Sigmoid colon (tissue), 7 donors: ENCODE measurements at places on chromosomes 16 and 17.
A peak's percentile ranks its signal among the peaks of the same experiment; 100 is the strongest.

GRCh38 chr17:19945009-19945626 lies 32.5 kb downstream of the AKAP10 start:
- no peak overlapping the region for H3K4me3 ChIP-seq
- no peak for DNase-seq
- no peaks in the 10 kb centered on the region for H3K36me3 ChIP-seq
- peaks cover 32% of the 10 kb centered on the region for H3K4me1 ChIP-seq
- H3K27ac ChIP-seq, result no peak overlapping the region
- no peaks in the 10 kb centered on the region for H3K27me3 ChIP-seq

DNA sequence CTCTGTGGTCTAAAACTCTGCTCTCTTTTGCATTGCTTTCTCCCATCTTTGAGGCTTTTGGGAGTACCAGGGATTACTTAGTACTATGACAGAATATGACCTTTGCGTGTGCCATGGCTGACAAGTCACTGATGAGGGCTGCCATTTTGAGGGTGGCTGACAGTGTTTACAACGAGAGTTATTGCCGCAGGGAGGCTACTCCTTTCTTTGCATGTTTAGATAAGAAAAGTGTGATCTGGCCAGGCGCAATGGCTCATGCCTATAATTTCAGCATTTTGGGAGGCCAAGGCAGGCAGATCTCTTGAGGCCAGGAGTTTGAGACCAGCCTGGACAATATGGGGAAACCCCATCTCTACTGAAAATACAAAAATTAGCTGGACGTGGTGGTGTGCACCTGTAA lies 77.5 kb downstream of the GSG1L start:
- no peaks in the 10 kb centered on the region for H3K36me3 ChIP-seq
- no peak overlapping the region for H3K4me3 ChIP-seq
- H3K4me1 ChIP-seq, result no peaks in the 10 kb centered on the region
- no peak overlapping the region for H3K27ac ChIP-seq

- no peaks in the 10 kb centered on the region for H3K27me3 ChIP-seq
- H3K4me1 ChIP-seq, result no peaks in the 10 kb centered on the region
- no peaks in the 10 kb centered on the region for H3K36me3 ChIP-seq
- no peak overlapping the region for H3K4me3 ChIP-seq
- H3K27ac ChIP-seq, result no peak overlapping the region
These were observed 11.5 kb downstream of the EPOP start for GRCh38 chr17:38663125-38663751.

DNA sequence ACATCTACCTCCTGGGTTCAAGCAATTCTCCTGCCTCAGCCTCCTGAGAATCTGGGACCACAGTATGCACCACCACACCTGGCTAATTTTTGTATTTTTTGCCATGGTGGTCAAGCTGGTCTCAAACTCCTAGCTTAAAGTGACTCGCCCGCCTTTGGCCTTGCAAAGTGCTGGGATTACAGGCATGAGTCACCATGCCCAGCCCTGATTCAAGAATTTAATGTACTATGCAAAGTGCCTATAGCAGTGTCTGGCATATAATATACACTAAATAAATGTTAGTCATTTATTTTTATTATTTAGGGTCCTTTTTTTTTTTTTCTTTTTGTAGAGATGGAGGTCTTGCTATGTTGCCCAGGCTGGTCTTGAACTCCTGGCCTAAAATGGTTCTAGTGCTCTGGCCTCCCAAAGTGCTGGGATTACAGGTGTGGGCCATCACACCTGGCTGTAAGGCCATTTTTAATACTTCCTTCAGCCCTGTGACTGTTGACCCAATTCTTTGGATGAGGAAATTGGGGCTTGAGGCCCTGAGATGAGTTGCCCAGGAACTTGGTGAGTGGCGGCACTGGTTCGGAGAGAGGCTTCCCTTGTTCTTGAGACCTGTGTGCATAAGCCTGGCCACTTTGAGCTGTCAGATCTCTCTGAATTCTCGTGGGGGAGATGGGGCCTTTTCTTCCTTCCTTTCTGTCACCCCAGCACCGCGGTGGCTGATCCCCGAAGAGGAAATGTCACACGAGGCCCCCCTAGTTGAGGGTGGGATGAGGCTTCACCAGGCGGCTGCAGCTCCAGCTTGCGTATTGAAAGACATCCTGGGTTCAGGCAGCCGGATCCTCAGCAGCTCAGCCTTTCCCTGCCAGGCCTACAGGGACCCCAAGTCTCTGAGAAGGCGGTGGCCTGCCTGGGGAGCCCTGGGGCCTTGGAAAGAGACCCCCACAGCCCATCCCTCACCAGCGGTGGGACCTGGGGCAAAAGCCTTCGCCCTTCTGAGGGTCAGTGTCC lies 38.7 kb downstream of the LAT start:
- no peaks in the 10 kb centered on the region for H3K4me1 ChIP-seq
- peak; percentile 34 for DNase-seq
- no peaks in the 10 kb centered on the region for H3K36me3 ChIP-seq
- no peak overlapping the region for H3K27ac ChIP-seq

DNA sequence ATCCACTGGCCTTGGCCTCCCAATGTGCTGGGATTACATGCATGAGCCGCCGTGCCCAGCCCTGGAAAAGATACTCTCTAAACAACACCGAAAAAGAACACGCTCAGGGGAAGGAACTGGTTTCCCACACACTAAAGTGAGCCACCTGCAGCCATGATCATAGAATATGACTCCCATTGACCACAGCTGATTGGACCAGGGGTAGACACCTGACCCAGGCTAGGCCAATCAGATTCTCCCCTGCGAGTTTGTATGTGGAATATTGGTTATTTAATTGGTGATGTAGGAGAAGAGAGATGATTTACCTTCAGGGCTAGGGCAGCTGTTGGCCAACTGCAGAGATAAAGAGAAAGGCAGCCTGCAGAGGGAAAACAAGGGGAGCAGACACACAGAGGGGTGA lies 9.0 kb upstream of the GGA2 start:
- H3K27ac ChIP-seq, result no peak overlapping the region
- H3K27me3 ChIP-seq, result no peaks in the 10 kb centered on the region
- H3K4me1 ChIP-seq, result no peaks in the 10 kb centered on the region
- no peak for DNase-seq
- H3K4me3 ChIP-seq, result no peak overlapping the region
- H3K36me3 ChIP-seq, result peaks cover 42% of the 10 kb centered on the region

- no peak overlapping the region for H3K4me3 ChIP-seq
- H3K4me1 ChIP-seq, result no peaks in the 10 kb centered on the region
- no peak for DNase-seq
- no peaks in the 10 kb centered on the region for H3K36me3 ChIP-seq
- H3K27ac ChIP-seq, result no peak overlapping the region
These were observed 11.0 kb downstream of the DBF4B start for GRCh38 chr17:44719444-44719843.

- no peaks in the 10 kb centered on the region for H3K36me3 ChIP-seq
- DNase-seq, result no peak
- no peaks in the 10 kb centered on the region for H3K4me1 ChIP-seq
- H3K27me3 ChIP-seq, result peaks cover 8% of the 10 kb centered on the region
- H3K4me3 ChIP-seq, result no peak overlapping the region
These were observed 14.9 kb upstream of the WNT9B start for GRCh38 chr17:46836500-46836899.

DNA sequence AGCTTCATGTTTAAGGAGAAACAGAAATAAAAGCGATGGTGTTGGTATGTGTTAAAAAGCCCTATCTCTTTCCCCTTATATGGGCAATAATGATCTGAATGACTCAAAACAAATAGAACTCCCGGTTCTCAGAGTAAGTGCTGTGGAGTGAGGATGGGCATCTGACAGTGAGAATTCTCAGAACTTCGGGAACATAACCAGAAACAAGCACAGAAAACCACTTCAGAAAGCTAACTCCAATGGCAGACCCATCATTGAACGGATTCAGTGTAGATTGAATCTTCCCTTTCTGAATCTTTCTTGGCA lies 67.2 kb downstream of the CDH8 start:
- no peak for DNase-seq
- H3K4me1 ChIP-seq, result no peaks in the 10 kb centered on the region
- no peaks in the 10 kb centered on the region for H3K27me3 ChIP-seq
- H3K27ac ChIP-seq, result no peak overlapping the region

DNA sequence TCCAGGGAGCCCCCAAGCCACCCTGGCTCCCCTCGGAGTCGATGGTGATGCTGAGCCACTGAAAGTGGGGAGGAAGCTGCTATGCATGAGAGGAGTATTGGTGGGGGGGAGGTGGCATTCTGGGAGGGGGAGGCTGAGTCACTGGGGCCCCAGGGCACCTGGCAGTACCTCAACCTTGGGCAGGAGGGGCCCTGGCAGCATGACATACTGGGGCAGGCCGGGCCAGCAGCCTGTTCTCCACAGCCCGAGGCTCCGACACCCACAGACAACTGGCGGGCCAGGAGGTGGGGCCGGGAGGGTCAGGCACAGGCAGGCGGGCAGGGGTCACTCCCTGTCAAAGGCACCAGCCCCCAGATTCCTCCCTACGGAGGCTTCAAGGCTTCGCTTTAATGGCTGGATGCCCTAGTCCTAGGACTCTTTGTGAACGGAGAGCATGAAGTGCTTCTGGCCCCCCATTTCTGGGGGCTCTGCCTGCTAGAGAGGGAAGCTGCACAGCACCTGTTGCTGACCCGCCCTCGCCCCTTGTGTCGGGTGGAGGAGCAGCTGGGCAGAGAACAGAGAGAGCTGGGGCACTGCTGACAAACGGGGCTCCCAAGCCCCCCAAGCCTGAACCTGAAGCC lies 928 bp downstream of the CASKIN2 start:
- H3K4me3 ChIP-seq, result peak overlapping the region; percentile 73
- H3K27ac ChIP-seq, result peak overlapping the region; percentile 90
- H3K27me3 ChIP-seq, result no peaks in the 10 kb centered on the region
- DNase-seq, result no peak

DNA sequence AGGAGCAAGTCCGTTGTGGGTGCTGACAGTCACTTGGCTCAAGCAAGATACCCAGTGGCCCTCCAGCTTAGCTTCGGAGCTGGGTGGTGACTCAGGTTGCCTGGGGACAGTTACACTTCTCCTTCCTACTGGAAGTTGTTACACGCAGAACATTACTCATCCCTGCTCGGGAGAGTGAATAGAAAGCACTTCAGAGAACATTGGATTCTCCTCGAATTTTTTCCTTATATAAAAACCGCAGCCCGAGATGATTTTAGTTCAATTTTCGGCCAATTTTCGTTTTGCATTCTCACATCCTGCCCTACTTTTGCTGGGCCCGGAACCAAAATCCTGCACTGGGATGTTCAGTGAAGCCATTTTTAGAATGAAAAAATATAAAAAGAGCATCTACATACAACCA lies 99.7 kb downstream of the ELAC2 start:
- H3K27ac ChIP-seq, result no peak overlapping the region
- H3K4me1 ChIP-seq, result no peaks in the 10 kb centered on the region
- peaks cover 8% of the 10 kb centered on the region for H3K36me3 ChIP-seq

DNA sequence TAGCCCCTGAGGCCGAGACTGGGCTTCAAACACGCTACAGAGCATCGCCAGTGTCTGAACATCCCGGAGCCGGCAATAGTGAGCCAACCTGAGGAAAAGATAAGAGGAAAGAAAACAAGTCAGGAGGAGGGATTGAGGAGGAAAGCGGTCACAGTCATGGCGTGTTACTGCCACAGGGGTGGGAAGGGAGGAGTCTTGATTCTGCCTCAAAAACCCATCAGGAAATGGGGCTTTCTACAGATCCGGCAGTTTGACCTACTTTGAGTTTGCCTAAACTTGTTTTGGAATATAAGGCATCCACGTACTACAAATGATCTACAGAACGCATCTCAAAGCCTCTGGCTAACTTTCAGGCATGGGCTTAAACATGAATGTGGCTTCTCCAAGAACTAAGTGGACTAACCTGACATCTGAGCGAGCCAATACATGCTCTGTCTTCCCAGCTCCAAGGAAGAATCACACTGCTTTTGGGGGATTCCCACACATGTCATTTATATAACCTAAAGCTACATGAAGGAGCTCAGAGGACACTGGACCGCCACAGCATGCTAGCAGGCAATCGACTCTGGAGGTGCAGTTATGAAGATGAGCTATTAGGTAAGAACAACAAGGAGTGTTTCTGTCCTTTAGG lies 96.6 kb downstream of the WDR59 start:
- H3K4me1 ChIP-seq, result no peaks in the 10 kb centered on the region
- H3K27me3 ChIP-seq, result no peaks in the 10 kb centered on the region
- no peak for DNase-seq
- peaks cover 38% of the 10 kb centered on the region for H3K36me3 ChIP-seq

DNA sequence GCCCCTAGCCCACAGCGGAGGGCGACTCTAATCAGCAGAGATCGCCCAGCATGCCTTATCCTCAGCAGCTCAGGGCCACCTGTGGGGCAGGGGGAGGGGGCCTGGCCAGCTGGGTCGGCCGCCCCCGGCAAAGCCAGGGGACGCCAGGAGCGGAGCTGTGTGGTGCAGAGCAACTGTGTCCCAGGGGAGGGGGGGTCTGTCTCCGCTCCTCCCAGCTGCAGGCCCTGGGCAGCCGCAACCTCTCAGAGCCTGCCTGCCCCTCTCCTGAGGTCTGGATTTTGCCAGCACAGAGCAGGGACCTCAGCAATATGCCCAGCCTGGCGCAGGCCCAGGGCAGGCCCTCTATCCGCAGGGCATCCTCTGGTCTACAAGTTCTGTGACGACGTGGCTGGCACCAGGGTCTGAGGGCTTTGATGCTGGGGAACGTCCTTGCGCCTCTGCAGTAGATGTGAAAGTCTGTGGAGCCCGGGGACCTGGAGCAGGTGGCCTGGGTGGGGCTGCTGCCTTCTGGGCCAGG lies 36.5 kb upstream of the SLC38A10 start:
- no peak overlapping the region for H3K27ac ChIP-seq
- no peaks in the 10 kb centered on the region for H3K27me3 ChIP-seq
- DNase-seq, result no peak
- peaks cover 35% of the 10 kb centered on the region for H3K4me1 ChIP-seq

DNA sequence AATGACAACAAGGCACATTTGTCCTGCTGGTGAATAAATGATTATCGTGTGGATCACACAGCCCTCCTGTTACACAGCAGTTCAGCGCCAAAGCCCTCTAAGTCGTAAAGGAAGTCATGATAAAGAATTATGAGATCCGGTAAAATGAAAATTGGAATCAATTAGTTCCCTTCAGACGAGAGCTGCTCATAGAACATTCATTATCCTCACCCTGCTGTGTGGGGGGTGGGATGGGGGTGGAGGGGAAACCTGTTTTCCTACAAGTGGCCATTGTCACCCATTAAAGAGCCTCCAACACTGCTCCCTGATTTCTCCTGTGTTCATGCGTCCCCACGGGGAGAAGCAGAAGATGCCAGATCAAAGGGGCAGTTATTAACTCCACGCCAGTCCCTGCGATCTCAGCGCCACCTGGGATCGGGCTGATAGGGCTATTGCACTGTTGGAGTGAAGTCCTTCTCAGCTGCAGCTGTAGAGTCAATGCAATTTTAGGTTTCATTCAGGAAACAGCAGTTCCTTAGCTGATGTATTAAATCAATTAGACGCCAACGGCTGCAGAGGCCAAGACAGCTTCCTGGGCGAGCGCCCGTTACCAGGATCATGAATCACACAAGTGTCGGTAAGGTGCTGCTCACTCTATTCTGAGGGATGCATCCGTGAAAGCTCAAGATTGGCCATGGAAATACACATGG lies 19.2 kb upstream of the CACNG4 start:
- no peak for DNase-seq
- H3K4me3 ChIP-seq, result no peak overlapping the region
- H3K36me3 ChIP-seq, result no peaks in the 10 kb centered on the region
- H3K4me1 ChIP-seq, result peaks cover 6% of the 10 kb centered on the region
- H3K27me3 ChIP-seq, result no peaks in the 10 kb centered on the region
